ENCODE measurements at places on chromosomes 5 and 9. TPM values are rescaled to one million over a fixed set of nuclear protein-coding genes. Genes with fewer than 3 reads are reported as not detected.

GRCh38 chr5:156154757-156155156, 172.2 kb upstream of the SGCD start:
- DNase-seq, result no peak

GRCh38 chr9:124011460-124012301, at the start of gene LHX2:
LHX2 (plus strand) TSS chr9:124011768; CDS start chr9:124012349, 581 bp downstream.
- no peak for DNase-seq

Gene DNAJC21
- polyA plus RNA-seq, result 42.8 TPM

Gene WDR41
- 19.6 TPM for polyA plus RNA-seq

Gene GAPVD1
- polyA plus RNA-seq, result 12.9 TPM

- no peak for DNase-seq
Observed at GRCh38 chr5:41306005-41306404, 92.7 kb upstream of the C6 start.

DNA sequence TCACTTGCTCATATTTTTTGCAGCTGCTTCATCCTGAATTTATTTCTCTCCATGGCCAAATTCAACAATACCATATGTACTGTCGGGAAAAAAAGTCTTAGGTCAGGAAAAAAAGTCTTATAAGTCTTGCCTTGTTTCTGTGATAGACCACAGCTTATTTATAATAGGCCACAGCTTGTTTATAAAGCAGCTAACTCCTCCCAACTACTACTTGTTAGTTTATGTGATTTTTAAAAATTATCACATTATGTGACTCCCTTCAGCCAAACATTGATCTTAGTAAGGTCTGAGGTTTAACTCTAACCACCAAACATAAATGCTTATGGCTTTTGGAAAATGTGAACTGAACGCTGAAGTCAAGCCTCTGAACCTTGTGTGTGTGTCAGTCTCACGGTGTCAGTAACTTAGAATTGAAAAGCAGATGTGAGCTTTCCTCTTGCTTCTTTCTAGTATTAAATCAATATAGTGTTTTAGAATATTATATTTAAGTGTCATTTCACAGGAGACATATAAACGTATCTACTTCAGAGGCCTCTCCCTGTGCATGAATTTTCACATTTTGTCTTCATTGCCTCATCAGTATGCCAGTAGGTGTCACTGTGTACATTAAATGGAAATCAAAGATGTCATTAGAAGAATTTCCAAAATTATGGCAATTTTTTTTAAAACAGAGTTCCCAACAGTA, 51.3 kb downstream of the SNX24 start:
- DNase-seq, result no peak

DNA sequence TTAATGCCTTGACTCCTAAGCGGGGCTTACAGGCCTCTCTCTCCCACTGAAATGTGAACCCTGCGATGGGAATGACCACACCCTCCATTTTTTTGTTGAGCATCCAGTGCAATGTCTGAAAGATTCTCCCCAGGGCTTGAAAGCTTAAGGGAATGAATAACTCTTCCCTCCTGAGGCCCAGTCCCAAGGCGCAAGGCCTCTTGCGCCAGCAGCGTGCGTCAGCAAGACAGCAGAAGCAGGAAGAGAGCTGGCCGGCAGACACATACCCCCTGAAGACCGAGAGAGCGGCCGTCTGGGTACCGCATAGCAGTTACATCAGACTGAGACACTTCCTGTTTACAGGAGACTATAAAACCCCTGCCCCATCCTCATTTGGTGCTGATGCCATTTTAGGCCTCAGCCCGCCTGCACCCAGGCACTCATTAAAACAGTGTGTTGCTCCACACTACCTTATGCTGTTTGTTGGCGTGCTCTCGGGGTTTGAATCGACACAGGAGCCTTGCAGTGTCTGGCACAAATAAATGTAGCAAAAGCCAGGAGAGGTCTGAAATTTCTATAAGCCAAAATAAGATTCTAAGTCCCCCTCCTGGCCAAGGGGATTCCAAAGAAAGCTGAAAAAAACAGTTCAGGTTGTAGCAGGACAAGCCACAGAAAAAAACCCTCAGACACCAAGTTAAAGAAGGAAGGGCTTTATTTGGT, 62.3 kb downstream of the GDNF start:
- DNase-seq, result no peak

GRCh38 chr5:137572042-137572695, 73.0 kb upstream of the SPOCK1 start:
- no peak for DNase-seq

- no peak for DNase-seq
Observed at GRCh38 chr5:43771611-43772031, 168.6 kb downstream of the NNT start.

DNA sequence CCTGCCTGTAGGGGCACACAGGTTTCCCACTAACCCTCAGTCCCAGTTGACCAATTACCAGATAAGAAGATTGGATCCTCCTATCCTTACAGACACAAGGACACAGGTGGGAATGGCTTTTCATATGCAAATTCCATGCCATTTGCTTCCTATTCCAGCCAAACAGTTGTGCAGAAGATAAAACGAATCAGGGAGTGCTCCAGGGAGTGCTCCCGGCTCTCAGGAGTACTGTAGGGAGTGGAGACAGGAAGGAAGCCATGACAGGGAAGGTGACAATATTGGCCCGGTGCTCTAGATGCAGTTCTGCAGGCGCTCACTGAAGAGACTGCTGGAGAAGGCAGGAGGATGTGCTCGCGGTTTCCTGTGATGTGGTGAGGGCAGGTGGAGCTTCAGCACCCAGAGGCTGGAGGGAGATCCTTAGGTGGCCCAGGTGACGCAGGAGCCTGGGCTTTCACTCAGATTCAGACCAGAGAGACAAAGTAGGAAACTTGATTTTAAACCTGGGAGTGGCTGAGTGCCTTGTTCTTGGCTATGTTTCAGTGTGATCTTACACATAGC, 260.0 kb downstream of the AUH start:
- peak; percentile 86 for DNase-seq

GRCh38 chr9:107336718-107337360, 53.8 kb downstream of the RAD23B start:
- no peak for DNase-seq

Gene FOXD1
- 0.23 TPM for polyA plus RNA-seq

Gene SLC9A3
- 1.9 TPM for polyA plus RNA-seq

Data from thymus (tissue), 14 donors.